ENCODE measurements at places on chromosomes 12 and 14.

DNA sequence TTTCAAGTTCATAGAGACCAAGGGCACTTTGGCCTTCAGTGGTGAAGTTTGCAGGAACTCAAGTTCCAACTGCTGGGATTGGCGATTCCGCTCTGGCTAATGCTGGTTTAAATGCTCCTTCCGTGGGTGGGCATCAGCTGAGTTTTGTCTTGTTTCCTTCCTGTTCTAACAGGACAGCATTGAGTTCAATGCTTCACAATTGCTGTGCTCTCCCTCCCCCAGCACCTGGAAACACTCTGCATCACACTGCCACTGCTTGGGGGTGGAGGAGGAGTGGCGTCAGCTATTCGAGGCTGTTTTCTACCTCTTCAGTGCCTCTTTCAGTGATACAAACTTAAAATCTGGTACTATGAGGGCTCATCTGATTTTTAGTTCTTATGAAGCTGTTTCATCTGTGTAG, 634.9 kb downstream of the FSCB start:
- DNase-seq, result no peak

DNA sequence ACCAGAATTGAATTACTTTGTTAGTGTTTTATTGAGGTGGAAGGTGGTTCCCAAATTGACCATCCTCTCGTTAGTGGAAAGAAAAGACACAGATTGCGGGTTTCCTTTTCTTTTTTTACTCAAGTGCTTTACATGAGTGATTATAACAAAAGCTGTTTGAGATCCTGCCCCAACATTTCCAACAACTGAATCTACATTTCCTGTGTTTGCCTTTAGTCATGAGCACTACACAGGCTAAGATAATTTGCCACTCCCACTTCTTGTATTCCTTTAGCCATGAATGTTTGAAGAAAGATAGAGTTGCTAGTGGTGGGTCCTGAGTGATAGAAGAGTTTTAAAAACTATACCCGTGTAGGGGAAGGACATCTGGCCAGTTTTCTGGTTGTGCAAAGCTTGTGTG, 16.0 kb downstream of the RERGL start:
- DNase-seq, result no peak

- no peak for DNase-seq
Measured at GRCh38 chr14:100381395-100382105, 58.4 kb downstream of the SLC25A47 start.

- DNase-seq, result no peak
Measured at GRCh38 chr14:77124345-77125280, 17.0 kb downstream of the ZDHHC22 start.

DNA sequence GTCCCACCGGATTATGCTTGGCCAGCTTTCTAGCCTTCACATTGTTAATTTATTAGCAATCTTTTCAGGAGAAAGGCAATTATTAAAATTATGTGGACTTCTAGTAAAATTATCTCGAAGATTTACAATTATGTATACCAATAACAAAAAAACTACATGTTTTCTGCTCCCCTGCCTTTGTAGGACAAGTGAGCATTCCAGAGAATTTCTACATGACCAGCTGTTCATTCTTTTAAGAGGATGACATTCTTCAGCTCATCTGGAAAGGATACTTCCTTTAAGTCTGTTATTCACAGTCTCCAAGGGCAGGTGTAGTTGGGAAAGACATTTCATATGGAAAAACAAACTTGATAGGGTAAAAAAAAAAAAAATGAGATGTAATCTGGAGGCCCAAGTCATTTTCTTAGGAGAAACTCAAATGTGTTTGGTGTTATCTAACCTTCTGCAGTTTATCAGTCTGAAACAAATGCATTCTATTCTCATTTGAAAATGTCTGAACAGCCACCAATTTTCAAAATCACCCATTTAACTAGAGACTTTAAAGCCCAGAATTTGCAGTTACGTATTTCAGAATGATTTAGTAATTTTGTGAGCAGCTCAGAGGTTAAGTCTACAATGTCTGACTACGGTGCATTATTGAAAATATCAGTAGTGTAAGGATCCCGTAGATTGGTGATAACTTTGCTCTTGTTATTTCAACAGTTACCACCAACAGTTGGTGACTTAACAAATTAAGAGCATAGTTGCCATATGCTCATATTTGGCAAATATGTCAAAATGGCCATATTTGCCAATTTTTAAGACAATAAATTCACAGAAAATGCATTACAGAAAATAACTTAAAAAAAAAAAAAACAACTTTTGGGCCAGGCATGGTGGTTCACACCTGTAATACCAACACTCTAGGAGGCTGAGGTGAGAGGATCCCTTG, 1.8 kb upstream of the PHLDA1 start:
- no peak for DNase-seq

GRCh38 chr12:9331218-9331626, 123.0 kb upstream of the PZP start:
- peak; percentile 66 for DNase-seq

GRCh38 chr14:64581363-64581762, 31.6 kb downstream of the PPP1R36 start:
- no peak for DNase-seq

DNA sequence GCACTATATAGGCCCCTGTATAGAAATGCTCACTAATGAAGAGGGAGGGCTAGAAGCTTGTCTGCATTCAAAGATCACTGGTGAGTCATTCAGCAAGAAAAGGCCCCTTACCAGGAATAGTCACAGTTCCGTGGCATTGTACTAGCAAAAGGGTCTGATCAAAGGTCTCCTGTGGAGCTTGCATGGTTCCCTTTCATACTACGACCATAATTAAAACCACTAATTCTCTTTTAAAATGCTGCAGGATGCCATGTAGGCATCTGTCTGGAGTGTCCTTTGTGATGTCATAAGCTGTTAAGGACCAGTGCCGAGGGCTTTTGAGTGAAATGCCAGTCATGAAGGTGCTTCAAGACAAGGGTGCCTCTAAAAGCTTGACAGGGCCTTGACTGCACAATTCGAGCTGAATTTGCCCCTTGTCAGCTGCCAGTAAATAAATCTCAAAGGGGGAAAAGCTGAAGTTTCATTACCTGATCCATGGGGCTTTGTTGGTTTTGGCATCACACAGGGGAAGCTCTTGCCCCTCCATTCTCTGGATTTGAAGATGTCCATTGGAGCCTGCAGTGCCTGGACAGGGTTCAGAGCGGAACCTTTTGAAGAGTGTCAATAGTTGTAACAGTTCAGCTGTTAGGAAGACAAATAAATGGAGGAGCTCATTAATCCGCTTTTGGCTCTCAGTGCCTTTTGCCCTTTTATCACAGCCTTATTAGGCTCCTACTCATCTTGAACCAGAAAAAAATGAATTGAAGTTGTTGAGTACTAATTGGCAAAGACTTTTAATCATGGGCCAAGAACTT, 69.1 kb downstream of the TMEM260 start:
- DNase-seq, result no peak

GRCh38 chr14:103104654-103105452, 10.3 kb downstream of the EXOC3L4 start:
- no peak for DNase-seq

- no peak for DNase-seq
Measured at GRCh38 chr12:119320678-119321077, 13.9 kb upstream of the CCDC60 start.

DNA sequence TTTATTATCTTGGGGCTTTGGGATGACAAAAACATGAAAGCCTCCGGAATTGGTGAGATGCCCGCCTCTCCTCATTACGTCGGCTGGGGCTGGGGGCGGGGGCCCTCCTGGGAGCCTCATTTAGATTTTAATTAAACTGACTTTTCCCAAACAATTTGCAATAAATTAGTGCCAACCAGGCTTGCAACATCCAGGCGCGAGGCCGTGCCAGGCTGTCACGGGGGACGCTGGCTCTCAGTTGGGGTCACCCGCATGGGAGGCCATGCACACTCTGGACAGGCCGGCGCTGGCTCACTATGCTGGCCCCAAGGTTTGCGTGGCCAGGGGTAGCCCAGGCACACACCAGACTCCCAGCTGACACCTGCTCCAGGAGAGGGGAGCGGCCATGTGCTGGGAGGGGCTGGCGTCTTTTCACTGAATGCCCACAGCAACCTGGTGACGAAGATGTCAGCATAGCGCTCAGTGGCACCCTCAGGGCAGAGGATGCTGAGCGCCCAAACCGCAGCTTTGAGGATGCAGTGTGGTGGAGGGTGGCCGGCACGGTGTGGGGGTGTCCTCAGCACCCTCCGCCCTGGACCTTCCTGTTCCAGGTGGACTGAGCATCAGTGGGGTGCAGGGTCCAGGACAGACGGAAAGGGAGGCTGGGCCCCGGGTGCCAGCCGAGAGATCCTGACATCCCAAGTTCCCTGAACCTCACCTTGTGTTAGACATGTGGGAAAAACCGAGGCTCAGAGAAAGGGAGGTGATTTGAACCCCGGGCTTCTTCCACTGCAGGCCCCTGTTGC, 190.8 kb upstream of the C14orf180 start:
- no peak for DNase-seq

GRCh38 chr14:50542941-50543418, 10.6 kb upstream of the MAP4K5 start:
- no peak for DNase-seq

DNA sequence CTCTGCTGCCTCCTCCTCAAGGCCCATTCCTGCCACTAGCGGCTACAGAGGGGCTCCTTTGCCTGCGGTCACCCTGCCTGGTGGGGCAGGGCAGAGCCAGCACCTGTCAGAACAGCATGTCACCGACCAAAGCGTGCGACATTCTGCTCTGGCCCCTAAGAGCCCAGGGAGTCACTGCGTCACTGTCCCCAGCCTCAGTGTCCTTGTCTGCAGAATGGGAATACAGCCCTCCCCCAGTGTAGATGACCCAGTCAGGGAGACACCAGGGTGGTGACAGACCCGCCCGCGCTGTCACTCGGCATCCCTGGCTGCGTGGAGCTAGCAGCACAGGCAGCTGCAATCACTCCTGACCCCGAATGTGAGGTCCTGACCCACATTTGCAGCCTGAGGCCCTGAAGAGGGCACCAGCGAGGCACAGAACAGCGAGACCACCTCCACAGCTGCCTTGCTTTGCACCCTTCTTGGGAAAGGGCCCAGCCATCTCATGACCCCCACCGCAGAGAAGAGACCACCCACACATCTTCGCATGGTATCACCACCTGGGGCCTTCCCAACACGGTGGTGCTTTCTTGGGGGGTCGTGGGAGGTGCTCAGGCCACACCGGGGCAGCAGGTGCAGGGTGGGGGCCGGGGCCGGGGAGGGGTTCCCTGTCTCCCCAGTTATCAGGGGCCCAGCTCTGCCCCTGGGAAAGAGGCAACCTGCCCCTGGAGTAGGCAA, 2.5 kb downstream of the AHNAK2 start:
- no peak for DNase-seq

- DNase-seq, result no peak
Measured at GRCh38 chr14:24849471-24849870, 200.5 kb downstream of the STXBP6 start.

DNA sequence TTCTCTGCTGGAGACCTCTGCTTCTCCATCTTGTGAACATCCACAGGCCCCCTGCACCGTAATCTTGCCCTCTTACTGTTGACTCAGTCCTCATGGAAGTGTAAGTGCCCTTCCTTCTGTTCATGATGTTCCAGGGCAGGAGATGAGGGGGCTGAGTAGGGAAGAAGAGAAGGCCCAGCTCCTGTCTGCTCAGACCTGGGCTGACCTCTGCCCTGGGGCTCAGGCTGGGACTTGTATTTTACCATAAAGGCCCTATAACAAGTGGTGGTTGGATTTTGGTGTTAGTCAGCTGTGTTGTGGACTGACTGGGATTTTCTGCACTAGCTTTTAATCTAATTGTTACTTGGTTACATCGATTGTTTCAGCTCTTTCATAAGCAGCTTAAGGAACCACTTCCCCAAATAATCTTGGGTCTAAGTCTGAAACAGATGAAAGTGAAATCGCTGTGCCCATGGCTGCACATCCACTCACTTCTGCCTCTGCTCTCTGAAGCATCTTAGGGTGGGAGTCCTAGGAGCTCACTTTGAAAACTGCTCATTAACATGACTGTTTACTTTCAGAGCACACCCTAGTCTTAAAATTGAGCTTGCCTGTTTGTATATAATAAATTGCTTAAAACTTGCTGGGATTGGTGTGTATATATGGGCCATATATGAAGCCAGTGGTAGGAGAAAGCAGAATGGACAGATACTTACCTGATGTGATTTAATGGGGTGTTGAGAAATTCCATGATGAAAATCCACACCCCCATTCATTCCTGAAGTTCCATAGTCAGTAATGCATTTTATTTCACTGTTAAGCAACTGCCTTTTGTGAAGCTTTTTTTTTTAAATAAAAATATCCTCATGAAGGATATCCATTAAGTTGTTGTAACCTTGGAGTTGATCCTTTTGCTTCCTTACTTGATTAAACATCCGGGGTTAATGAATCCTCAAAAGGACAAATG, 17.7 kb downstream of the C12orf71 start:
- no peak for DNase-seq

DNA sequence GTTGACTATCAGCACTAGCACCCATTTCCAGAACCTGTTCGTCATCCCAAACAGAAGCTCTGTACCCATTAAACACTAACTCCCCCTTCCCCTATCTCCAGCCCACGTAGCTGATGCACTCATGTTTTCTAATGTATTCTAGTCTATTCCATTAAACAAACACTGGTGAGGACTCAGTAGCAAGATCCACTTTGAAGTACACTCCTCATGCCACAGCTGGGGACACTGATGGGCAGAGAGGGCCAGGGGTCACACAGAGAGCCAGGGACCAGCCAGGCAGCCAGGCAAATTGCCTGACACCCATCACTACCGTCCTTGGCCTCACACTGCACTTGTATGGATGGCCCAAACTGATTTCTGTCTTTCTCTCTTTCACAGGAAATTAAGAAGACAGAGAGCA, 269.9 kb upstream of the DIO3 start:
- no peak for DNase-seq

DNA sequence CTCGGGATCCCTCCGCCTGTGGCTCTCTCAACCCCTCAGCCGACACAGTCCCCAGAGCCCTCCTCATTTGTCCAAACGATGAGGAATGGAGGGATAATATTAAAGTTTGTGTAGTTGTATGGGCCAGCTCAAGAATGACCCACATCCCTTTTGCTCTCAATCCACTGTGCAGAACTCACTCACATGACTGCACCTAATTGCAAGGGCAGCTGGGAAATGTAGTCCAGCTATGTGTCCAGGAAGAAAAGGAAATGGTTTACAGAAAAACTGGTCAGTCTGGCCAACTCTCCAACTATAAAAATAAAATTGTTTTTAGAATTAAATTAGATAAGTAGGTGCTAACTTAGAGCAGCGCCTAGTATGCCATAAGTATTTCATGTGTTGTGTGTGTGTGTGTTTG, 66.6 kb downstream of the GALNT8 start:
- DNase-seq, result no peak

- DNase-seq, result no peak
Measured at GRCh38 chr14:24948261-24948847, 101.6 kb downstream of the STXBP6 start.

DNA sequence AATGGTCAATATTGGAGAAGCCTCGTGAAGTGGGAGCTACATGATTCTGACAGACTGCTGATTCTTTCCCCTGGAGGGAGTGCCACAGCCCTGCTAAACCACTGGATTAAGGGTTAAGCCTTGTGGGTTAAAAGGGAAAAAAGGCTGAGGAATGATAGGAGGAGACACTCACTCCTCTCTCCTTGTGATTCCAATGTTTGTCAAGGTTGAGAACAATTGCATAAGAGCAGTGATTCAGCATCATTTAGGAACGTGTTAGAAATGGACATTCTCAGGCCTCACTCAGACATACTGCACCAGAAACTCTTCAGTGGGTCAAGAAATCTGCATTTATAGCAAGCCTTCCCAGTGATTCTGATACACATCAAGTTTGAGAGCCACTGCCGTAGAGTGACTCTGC, 87.8 kb upstream of the GZMB start:
- no peak for DNase-seq

Data from right lobe of liver (tissue), 6 donors.